ENCODE measurements at places on chromosomes 2 and 18.
A peak's percentile ranks its signal among the peaks of the same experiment; 100 is the strongest.

DNA sequence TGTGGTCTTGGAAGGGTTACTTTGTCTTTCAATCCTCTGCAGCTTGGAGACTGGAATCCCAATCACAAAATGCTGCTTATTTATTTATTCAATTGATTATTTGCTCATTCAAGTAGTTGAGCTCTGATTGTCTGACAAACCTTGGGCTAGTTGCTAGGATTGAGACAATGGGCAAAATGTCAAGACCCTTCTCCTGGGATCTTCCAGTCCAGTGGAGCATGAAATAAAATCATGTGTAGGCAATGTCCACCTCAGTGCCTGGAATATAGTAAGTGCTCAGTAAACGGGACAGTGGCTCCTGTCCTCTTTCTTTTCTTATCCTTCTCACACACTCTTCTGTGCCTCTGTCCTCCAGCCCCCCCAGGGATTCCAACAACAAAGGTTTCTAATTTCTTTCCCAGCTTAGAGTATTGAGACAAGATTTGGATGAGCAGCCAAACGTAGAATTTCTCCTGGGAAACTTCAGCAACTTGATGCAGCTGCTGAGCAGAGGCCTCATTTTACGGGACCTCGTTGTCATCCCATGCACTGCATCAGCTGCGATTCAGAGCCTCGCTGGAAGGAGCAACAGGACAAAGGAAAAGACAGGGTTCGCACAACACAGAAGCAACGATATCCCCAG, 545.0 kb downstream of the SOX11 start:
- DNase-seq = no peak

DNA sequence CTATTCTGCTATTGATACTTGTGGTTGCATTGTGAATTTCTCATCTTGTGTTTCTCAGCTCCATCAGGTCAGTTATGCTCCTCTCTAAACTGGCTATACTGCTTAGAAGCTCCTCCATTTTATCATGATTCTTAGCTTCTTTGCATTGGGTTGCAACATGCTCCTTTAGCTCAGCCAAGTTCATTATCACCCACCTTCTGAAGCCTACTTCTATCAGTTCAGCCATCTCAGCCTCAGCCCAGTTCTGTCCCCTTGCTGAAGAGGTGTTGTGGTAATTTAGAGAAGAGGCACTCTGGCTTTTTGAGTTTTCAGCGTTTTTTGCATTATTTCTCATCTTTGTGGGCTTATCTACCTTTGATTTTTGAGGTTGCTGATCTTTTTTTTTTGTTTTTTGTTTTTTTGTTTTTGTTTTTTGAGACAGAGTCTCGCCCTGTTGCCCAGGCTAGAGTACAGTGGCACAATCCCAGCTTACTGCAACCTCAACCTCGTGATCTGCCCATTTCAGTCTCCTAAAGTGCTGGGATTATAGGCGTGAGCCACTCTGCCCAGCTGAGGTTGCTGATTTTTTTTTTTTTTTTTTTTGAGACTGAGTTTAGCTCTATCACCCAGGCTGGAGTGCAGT, 36.0 kb downstream of the ANKRD12 start:
- no peak for DNase-seq

- no peak for DNase-seq
Observed at GRCh38 chr2:13714466-13714865, 918.1 kb upstream of the LRATD1 start.

- DNase-seq = no peak
Observed at GRCh38 chr2:173713904-173714555, 251.1 kb downstream of the SP3 start.

DNA sequence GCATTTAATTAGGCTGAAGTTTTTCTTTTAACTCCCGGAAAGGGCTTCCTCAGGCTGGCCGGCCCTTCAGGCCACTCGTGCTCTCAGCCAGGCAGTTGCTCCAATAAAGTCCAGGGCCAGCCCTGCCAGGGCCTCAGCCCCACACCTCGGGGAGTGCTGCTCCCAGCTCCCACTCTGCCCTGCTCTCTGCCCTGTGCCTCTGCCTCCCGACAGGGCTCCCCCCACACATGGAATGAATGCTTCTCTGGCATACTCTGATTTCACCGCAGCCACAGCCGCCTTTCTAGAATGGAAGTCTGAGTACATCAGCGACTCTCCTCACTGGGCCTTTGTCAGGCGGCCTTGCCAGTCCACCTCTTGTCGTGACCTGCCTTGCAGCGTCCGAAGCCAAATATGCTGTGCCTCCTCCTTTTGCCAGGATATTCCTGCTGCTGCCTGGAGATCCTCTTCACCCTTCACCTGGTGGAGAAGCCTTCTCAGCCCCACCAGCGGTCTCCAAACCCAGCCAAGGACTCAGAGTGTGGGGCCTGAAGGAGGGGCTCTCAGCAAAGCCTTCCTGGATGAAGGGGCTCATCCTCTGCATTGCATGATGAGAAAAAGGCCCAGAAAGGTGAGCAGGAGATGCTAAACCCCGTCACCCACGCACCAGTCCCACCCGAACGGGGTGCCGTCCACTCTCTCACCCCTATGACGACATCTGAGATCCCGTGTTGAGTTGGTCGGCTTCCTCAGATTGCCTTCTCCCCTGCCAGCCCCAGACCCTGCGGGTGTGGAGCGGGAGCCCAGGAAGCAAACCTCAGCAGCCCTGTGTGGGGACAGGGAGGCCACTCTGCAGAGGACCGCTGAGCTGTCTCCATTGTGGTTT, 472.7 kb upstream of the HS6ST1 start:
- DNase-seq = no peak

GRCh38 chr2:40668425-40668824, 216.5 kb upstream of the SLC8A1 start:
- peak; percentile 46 for DNase-seq

GRCh38 chr2:1653956-1654695, 90.2 kb downstream of the PXDN start:
- no peak for DNase-seq

DNA sequence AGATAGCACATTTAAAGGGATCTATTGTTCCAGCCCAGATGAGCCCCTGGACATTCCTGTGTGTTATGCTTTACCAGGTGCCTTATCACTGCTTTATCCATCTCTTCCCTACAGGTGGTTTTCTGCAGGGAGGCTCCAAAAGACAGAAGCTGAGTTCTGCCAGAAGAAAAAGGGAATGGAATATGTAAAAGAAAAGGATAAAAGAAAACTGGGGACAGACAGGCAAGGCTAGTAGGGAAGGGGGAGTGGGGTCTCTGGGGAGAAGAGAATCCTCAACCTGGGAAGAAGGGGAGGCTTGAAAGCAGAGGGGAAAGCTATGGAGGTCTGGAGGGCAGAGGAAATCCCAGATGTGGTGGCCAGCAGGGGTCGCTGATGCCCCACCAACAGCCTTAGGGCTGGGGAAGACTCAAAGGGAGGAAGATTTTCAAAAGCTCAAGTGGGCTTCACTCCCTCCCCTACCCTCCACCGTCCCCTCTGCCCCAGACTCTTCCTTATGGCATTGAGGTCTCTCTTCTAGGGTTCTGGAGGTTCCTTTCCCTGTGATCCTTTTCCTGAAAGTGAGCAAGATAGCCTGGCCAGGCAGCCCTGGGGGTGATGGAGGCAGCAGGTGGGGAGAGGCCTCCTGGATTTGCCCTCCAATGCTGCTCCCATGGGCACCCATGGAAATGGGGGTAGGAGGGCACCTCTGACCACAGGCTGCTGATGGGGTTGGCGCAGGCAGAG, 178.1 kb upstream of the PKDCC start:
- peak; percentile 78 for DNase-seq

DNA sequence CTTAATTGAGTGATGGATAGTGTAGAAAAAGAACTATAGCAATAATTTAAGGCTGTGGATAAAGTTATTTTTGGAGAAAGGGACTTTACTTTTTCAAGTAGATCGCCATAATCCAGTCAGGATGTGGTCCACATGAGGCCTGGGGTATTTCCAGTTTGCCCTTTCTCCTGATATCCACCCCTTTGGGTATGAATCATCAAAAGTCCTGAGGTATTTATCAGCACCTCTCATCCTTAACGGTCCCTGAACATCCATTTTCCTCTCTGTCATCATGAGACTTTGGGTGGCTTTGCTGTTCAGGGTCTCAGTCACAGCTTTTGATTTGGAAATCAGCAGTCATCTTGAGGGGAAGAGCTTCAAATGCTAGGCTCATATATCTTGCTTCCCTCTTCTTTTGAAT, 39.3 kb upstream of the ELAC1 start:
- DNase-seq = peak; percentile 1

DNA sequence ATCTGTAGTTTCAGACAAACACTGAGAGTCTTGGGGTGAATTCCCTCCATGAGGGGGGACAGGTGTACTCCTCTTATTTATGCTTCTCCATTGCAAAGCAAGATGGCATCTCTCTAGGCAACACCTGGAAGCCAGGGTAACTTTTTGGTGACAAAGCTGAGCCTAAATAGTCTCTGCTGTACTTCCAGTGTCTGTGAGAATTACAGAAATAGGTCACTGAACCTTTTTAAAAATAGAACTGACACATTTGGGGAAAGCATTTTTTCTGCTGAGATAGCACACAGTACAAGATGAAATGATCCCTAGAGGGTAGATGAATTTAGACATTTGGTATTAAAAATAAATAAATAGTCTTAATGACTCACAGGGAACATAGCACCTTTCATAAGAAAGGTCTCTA, 71.7 kb upstream of the SP3 start:
- DNase-seq = no peak

DNA sequence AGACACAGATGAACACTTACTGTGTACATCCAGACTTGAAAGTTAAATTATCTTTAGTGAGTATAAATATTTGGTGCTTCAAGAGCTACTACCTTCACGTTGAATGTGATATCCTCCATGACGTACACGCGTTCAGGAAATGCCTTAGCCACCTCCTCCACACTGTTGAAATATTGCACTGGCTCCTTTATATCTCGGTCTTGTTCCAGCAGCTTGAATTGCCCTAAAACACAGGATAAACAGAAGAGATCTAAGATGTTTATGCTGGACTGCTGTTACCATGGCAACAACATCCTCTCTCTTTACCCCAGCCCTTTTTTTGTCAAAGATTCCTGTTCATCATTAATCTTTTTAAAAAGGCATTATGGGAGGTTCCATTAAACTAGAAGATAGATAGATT, 120.3 kb downstream of the MEP1B start:
- no peak for DNase-seq

DNA sequence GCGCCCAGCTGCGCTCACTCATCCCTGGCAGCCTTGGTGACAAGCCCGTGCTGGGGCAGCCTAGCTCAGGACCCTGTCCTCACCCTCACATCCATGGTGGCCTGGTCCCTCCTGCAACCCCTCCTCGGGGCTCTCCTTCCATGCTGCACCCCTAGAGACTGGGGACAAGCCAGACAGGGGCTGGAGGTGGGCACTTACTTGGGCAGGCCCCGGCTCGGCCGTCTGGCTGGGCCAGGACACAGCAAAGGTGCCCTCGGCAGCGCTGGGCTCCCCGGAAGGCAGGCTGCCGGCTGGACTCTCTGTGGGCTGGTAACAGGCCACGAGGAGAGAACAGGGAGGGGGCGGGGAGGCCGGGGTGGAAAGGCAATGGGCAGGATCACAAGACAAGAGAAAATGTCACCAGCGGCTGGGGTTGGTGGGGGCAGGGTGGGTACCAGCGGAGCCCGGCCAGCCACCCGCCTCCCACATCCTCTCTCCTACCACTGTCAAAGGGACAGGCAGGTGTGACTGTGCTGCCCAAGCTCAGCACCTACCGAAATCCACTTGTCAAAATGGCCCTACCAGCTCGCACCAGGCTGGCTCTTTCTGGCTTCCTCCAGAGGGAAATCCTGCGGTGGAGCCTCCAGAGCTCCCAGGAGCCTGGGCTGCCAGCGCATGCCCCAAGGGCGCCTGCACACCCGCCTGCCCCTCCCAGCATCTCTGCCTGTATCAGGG, 54.7 kb downstream of the BIN1 start:
- no peak for DNase-seq

DNA sequence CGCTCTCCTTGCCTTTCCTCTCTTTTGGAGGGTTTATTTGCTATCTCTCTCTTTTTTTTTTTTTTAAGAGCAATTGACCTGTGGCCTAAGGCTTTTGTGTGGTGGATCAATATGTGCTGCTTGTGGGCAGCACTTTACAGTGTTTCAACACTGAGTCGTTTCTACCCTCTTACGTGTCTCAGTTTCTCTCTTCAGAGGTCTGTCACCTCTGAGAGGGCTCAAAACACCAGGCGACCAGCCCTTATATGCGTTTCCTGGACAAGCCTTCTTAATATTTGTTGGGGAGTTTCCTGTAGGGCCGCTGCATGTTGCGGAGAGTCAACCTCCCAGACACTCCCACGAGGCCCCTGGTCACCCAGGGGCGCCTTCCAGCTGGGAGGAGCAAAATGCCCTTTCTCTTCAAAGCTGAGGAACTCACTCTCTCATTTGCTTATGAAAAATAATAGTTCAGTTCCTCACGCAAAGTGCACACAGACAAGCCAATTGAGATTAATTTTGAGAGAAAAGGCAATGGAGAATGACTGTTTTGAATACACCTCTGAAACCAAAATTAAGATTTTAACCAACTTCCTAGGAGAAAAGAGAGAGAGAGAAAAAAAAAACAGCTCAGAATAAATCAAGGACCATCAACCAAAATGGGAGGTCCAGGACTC, 96.3 kb upstream of the B3GNT2 start:
- no peak for DNase-seq

GRCh38 chr2:181395851-181396250, 61.3 kb upstream of the ITGA4 start:
- no peak for DNase-seq

DNA sequence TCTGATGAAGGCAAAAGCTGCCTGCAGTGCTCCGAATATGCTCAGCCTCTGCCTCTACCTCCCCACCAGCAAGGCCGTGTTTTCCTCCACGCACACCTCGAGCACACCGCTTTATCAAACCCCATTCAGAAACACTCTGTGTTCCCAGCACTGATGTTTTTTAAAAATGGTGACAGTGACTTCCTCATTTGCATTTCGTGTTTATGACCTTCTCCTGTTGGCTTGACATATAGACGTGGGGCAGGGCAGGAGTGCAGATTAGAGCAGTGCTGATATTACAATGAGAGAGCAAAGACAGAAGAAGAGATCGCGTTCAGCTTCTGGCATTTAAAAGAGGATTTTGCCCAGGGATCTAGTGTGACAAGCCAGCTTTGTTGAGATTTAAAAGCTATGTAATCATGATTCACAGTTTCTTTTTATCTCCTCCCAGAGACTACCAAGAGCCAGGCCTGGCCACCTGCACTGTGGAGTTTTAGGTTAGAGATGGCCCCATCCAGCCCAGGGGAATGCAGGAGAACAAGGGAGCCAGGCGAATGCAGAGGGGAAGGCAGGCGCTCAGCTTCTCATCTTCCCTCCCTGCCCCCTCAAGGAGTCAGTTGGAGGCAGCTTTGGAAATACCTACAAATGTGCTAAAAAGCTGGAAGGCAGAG, 61.5 kb upstream of the NEDD4L start:
- DNase-seq = no peak

GRCh38 chr2:192887337-192887736, 692.6 kb upstream of the TMEFF2 start:
- DNase-seq = no peak
